AML-193 (cell line): ENCODE measurements at places on chromosomes 4 and X.

DNA sequence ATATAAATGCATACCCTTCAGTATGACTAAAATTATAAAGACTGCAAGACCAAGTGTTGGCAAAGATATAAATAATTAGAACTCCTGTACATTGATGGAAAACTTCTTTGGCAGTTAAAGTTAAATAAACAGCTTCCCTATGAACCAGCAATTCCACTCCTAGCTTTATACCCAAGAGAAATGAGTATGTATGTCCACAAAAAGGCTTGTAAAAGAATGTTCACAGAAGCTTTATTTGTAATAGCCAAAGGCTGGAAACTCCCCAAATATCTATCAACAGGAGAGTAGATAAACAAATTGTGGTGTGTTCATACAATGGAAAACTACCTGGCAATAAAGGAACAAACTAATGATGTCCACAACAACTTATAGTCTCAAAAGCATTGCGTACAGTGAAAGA, 184.8 kb downstream of the AMELX start:
- DNase-seq, result no peak

DNA sequence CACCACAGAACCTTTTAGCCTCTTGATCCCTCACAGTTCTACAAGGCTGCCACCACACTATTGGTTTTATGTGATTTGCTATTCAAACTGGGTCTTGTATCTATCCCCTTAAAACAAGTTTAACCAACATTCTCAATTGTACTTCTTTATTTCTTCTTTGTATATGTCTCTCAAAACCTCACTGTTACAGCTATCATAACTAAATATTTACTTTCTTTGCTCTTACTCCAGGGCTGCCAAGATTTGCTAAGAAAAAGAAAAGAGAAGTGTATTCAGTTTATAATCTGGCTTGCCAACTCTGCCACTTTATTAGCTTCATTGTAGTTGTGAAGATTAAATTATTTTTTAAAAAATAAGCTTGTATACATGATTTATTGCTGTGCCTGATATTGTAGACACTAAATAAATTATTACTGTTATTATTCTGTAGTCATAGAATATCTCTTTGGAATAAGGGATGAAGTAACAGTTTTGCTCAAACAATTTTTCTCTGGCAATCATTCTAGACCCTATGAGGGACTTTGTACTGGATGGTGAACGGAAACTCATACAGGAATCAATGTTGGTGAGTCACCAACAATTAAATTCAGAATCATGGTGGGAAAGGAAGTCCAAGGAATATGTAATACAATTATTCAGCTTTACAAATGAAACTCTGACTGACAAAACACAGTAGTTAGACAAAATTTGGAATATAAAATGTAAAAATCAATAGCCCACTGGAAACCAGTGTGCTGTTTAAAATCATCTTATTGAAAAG, 127.1 kb upstream of the DCAF8L1 start:
- DNase-seq, result no peak

- DNase-seq, result no peak
Measured at GRCh38 chr4:151356510-151356909, 31.1 kb upstream of the SH3D19 start.

DNA sequence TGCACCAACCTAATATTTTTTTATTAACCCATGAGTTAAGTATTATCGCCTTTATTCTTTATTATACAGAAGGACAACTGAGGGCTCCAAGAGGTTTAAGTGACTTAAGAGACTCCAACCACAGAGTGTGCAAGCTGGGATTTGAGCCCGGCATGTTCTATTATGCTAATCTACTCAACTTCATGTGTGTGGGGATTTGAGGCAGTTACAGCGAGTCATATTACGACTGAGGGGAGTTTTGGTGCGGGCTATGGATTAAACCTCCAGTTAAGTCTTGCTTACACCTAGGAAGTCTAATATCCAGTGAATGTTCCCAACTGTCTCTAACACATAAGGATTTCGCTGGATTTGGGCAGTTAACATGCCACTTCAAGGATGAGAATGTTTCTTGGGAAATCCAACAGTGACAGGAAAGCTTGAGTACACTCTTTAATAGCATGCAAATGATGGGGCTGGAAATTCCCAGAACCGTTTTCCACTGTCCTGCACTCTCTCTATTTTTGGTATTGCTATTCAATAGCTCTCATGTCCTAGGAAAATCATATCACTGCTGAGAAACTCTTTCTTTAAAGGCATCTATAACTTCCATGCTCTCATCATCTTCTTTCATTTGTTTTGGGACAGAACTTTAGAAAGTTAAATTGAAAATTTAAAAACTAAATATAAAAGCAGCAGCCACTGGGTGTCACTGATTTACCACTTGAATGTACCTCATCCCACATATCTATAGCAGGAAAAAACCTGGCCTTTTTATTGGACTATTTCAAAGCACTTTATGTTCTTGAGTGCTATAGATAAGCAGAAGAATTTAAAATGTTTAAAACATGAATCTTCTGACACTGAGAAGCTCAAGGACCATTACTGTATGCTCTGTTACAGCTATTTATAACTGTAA, 165.1 kb upstream of the TTC29 start:
- no peak for DNase-seq

- DNase-seq, result no peak
Measured at GRCh38 chr4:6492027-6492590, 19.7 kb upstream of the PPP2R2C start.

GRCh38 chr4:119284876-119285780, 36.8 kb downstream of the FABP2 start:
- DNase-seq, result no peak

DNA sequence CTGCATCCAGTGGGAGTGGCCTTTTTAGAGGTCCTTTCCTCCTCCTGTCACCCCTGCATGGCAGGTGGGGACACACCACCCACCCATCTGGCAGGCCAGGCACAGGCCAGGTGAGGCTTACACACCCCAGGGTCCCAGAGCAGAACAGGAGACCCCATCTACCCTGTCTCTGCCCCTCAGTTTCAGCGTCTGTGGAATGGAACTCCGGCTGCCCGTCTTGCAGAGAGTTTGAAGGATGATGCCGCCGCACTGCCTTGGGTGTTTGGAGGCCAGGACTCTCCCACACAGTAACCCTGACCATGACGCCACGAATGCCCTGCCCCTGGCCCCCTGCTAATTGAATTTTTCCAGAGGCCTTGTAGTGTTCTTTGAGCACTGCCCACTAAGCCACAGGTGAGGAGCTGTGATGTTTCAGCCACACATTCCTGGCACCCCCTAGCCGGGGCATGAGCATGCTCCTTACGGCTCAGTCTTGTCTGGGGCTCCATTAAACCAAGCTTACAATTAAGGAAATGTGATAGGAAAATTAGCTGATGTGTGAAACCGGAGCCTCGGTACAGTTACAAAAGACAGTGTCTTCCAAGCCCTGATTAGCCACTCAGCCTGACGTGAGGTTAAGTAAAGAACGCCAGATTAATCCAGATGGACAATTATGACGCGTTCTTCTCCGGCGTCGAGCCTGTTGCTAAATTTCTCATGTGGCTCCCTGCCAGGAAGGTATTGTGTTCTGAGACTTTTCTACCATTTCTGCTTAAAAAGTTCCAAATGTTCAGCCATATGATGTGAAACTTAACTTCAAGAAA, 39.3 kb downstream of the HMX1 start:
- DNase-seq, result no peak

GRCh38 chr4:36133086-36133485, 111.2 kb downstream of the ARAP2 start:
- DNase-seq, result no peak

DNA sequence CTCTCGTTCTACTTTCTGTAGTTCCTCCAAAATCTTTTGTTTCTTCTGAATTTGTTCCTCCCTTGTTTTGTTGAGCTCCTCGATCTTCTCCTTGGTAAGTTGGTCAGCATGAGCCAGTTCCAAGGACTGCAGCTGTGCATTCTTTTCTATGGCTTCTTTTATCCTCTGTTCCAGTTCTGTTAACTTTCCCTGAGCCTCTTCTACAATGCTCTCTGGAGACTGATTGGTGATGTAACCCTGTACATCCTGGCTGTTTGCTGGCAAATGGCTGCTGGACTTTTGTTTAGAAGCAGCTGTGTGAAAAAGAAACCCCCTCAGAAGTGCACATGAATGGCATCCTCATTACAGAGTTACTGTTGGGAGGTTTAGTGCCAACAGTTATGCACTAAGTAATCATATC, 70.5 kb upstream of the COX18 start:
- DNase-seq, result no peak

GRCh38 chr4:38949411-38950051, 81.9 kb downstream of the FAM114A1 start:
- no peak for DNase-seq

- DNase-seq, result no peak
Measured at GRCh38 chrX:114028907-114029662, 554.8 kb upstream of the HTR2C start.

- DNase-seq, result no peak
Measured at GRCh38 chrX:72243472-72243871, 4.6 kb upstream of the ERCC6L start.

DNA sequence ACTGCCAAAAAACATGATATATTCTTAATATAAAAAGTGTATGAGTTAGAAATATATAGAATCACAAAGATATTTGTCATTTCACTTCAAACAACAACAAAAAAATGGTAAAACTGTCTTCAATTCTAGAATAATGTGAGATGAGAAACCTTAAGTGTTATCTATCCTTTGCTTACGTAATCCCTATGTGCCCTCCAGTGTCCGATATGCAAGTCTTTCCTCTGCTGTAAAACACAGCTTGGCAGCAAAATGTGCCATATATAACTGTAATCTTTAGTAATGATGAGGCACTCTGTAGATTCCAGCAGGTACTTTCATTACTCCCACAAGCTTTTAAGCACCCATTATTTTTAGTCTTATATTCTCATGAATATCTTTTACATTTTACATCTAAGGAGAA, 555.1 kb upstream of the FRG1 start:
- DNase-seq, result no peak
